NCI-H1694 (cell line): ENCODE measurements at places on chromosomes 1 and 21.

- no peak for DNase-seq
Observed at GRCh38 chr1:94302497-94302896, 65.1 kb upstream of the ARHGAP29 start.

DNA sequence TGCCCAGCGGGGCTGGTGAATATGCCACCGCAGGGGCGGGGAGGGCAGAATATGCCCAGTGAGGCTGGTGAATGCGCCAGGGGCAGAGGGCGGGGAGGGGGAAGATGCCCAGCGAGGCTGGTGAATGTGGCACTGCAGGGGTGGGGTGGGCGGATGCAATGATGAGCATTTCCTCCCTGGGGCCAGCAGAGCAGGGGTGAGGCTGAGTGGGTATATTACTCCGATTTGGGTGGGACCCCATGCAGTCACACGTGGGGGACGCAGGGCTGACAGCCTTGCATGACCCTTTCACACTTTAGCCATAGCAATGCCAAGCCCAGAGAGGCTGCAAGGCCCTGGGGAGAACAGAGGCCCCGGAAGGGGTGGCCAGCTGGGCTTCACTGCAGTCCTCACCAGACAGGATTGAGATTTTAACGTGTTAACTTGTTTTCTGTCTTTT, 9.3 kb upstream of the SLX9 start:
- no peak for DNase-seq

DNA sequence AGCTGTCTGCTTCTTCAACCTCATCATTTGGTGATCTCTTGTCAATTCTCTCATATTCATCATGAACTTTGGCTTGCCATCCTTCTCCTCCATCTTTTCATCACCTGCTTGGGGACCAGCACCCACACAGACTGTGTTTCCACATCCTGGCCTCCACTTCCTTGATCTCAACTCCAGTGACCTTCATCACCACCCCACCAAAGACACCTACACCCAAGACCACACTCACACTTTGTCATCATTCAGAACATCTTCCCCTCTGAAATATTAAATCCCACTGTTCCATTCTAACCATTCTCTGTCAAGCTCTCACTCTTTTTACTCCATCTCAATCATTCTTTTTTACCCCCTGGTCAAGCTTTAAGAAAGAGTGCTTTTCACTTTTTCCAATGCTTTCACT, 115.5 kb upstream of the VAV3 start:
- no peak for DNase-seq

GRCh38 chr1:165426745-165427144, 18.2 kb downstream of the RXRG start:
- DNase-seq = no peak

DNA sequence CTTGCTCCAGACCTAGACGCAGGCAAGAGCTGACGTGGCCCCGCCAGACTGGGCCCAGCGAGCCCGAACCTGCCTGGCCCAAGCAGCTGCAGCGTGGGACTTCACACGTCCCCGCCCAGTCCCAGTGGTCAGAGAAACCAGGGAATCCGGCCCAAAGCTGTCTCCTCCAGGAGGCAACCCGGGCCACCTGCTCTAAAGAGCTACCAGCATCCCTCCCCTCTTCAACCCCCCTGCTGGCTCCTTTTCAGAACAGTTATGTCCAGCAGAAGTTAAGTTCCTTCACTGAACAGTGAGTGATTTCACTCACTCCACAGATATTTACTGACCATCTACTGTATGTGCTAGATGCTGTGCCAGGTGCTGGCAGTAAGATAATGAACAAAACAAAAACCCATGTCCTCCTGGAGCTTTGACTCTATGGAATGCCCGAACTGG, 2.1 kb upstream of the EFNA1 start:
- no peak for DNase-seq

- no peak for DNase-seq
Observed at GRCh38 chr1:236064674-236065508, at the start of gene NID1. Gene NID1, minus strand, starts transcription at chr1:236065090. Its CDS starts 11 bp downstream, at chr1:236065079.

- DNase-seq = no peak
Observed at GRCh38 chr21:44626262-44626661, 631 bp upstream of the KRTAP10-9 start.

GRCh38 chr1:79198832-79199231, 192.3 kb upstream of the ADGRL4 start:
- DNase-seq = no peak

DNA sequence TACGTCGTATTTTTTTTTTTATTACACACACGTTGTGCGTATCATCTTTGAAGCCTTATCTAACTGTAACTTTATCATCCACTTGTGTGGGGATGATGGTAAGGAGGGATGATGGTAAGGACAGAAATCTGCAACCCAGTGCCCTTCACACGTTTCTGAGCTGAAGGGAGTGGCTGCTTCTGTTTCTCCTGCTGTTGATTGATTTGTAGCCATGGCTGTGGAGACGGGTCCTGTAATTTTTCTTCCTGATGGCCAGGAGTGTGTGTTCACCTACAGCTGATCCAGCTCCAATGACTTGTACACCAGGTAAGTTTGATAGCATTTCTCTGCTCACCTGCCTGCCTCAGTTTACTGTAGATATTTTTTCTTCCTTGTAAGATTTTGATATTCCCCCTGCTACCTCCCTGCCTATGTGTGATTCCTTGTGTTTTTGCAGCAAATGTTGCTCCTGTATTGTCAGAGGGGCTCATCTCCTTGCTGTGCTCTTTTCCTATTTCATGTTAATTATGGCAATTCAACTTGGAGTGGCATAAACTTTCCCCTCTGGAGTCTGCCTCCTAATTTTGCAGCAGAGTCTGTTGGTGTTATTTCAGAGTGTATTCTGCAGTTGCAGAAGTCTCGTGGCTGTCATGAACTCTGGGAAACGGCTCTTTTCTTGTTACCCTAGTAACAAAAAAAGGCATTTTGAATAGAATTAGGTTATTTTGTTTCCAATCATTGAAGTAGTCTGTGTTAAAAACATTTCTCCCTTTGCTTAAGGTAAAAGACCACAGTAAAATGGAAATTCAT, 64.1 kb downstream of the SH3BGR start:
- no peak for DNase-seq

DNA sequence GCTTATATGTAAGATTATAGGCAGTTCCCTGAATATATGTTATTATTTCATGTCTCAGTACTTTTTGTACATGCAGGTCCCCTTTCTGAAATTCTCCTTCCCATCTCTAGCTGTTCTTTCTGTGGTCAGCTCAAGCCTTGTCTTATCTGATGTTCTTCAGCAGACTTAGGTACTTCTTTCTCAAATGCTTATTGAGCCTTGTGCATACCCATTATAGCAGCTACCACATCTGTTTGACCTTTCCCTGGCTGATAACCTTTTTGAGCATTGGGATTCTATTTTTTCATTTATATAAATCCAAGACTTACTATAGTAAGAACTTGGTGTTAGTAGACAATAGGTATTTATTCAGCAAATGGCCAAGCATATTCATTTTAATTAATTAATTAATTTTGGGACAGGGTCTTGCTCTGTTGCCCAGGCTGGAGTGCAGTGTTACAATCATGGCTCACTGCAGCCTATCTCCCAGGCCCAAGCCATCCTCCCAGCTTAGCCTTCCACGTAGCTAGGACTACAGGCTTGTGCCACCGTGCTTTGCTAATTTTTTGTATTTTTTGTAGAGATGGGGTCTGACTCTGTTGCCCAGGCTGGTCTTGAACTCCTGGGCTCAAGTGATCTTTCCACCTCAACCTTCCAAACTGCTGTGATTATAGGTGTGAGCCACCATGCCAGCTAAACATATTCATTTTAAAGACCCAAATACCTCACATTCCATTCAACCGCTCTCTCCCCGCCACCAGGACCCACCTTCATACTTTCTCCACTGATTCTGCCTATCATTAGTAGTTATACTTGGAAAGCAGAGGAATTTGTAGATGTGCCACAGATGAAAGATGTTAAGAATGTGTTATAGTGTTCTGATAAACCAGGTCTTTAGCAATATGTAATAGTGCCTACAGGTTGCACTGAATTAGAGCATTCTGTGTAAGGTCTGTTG, 16.7 kb downstream of the TIPRL start:
- DNase-seq = no peak

- no peak for DNase-seq
Observed at GRCh38 chr21:41497788-41498187, 10.2 kb downstream of the TMPRSS2 start.
